SK-N-SH (cell line): ENCODE measurements at places on chromosomes 6 and 20.

DNA sequence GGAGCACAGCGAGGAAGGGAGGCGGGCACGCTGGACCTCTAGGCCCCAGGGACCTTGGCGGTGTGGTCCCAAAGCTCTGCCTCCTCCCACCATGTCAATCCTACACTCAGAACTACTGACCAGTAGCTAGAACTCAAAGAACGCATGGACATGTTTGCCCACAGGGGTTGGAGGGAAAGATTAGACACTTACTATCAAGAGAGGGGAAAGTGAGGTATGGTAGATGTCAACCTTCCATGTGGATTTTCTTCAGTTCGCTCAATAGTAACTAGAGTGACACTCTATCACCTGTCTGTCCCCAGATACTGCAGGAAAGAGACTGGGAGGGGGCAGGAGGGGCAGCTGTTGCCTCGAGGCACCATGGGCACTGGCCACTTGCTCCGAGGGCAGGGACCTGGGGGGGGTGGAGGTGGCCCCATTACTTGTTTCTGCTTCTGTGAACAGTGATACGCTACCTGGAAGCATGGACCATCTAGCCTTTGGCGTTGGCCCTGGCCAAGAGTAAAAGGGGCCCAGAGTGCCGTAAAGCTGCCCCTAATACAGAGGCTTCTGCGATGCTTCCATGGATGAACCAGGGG, 912 bp upstream of the DIDO1 start:
- no peak for DNase-seq

GRCh38 chr6:90233994-90234393, 62.6 kb downstream of the BACH2 start:
- DNase-seq, result no peak

- no peak for DNase-seq
Measured at GRCh38 chr6:131642987-131643611, 6.0 kb downstream of the ENPP3 start.

DNA sequence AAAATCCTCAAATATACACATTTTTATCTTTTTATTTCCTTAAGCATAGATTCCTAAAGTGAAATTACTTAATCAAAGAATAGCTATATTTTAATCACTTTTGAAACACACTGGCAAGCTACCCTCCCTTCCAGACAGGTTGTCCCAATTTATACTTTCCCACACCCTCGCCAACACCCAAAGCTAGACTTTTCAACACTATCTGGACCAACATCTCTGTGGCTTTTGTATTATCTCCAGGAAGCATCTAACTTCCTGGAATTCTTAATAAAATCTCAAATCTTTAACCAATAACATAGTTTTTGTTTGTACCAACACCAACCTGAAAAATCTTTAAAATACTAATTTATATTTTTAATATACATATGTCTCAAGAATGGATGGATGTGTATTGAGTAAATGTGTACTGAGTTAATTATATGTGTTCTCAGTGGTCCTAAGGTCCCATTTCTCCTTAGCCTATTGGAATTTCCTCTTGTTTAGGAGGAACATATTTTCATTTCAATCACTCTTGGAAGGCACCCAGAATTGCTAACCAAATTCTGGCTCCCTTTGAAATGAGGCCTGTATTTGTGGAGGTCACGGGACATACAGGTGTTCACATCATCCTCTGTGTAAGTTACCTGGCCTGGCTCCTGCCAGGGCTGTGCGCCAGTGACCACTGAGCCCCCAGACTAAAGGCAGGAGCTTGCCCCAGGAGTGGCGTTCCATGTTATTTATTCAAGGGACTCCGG, 17.4 kb upstream of the GFOD1 start:
- DNase-seq, result no peak

DNA sequence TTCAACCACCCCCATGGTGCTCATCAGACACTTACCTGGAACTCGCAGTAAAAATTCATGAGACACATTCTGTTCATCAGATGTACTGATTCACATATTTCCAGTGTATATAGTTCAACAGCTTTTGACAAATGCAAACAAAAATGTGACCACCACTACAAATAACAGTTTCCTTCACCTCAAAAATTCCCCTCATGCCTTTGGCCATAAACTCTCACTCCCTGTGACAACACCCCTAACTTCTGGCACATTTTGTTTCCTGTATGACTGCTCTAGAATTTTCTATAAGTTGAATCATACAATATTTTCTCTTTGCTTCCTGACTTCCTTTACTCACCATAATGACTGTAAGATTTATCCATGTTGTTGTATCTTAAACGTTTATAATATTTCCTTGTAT, 63.7 kb downstream of the C6orf118 start:
- no peak for DNase-seq

- DNase-seq, result peak; percentile 83
Measured at GRCh38 chr6:2765896-2766766, 938 bp downstream of the WRNIP1 start.

GRCh38 chr20:63082308-63082938, 75.7 kb upstream of the BHLHE23 start:
- DNase-seq, result no peak

DNA sequence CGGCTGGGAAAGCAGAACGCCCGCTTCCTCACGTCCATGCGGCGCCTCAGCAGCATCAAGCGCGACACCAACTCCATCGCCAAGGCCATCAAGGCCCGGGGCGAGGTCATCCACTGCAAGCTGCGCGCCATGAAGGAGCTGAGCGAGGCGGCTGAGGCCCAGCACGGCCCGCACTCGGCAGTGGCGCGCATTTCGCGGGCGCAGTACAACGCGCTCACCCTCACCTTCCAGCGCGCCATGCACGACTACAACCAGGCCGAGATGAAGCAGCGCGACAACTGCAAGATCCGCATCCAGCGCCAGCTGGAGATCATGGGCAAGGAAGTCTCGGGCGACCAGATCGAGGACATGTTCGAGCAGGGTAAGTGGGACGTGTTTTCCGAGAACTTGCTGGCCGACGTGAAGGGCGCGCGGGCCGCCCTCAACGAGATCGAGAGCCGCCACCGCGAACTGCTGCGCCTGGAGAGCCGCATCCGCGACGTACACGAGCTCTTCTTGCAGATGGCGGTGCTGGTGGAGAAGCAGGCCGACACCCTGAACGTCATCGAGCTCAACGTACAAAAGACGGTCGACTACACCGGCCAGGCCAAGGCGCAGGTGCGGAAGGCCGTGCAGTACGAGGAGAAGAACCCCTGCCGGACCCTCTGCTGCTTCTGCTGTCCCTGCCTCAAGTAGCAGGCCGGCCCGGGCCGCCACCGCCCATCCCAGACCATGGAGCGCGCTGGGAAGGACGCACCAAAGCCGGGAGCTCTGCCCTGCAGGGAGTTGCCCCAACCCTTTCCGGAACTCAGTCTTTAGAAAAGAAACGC, 36.7 kb downstream of the STX11 start:
- DNase-seq, result no peak

- DNase-seq, result no peak
Measured at GRCh38 chr6:94570581-94570980, 1006.8 kb upstream of the MANEA start.

- no peak for DNase-seq
Measured at GRCh38 chr6:42259286-42259685, 41.6 kb upstream of the MRPS10 start.

GRCh38 chr20:57526087-57526884, 1.3 kb upstream of the CTCFL start:
- peak; percentile 45 for DNase-seq

DNA sequence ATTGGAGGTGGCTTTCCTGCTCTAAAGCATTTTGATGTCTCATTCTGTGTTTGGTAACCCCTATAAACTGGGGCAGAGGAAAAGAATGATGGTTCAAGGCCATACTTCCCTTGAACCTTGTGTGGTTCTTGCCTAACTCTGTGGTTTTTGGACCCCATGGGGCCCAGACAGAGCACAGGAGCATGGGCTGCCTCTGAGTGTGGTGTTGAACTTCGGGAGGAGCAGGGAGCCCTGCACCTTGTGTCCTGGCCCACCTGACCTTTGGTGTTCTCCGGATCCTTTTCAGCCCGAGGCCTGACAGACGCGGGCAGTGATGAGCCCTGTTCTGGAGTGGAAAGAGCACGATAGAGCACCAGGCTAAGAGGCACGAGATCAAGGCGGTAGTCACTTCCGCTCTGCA, 18.8 kb downstream of the TMEM74B start:
- no peak for DNase-seq

GRCh38 chr20:32569380-32570305, 15.5 kb downstream of the NOL4L start:
- DNase-seq, result no peak

DNA sequence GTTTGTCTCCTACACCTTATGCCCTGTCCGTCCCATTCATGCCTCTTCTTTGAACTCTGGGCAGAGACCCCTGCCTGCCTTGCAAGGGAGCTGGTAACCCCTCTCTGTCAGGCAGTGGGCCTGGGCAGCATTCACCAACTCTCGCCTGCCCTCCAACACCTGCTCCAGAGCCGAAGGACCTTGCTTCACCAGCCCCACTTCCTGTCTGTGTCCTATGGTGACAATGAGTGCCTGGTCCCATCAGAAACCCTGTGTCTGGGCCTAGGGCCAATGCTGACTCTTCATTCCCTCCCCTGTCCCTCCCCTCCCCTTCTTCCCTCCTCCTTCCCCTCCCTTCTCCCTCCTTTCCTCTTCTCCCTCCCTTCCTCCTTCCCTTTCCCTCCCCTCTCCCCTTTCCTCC, 22.8 kb upstream of the PCMTD2 start:
- no peak for DNase-seq

DNA sequence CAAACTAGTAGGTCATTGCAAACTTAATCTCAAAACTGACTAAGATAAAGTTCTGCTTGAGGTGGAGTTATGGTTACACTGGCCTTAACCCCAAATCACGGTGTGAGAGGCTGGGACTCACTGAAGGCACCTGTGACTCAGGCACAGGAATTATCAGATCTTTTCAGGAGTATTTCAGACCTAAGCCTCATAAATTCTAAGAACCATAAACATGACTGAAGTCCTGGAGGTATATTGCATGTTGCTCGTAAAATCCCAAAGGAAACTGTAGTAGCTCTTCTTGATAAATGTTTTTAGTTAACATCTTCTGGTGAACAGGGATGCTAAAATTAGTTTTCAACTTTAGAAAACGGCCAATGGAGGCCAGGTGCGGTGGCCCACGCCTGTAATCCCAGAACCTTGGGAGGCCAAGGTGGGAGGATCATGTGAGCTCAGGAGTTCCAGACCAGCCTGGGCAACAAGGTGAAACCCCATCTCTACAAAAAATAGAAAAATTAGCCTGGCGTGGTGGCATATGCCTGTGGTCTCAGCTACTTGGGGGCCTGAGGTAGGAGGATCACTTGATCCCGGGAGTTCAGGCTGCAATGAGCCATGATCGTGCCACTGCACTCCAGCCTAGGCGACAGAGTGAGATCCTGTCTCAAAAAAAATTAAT, 36.5 kb downstream of the DZANK1 start:
- no peak for DNase-seq

DNA sequence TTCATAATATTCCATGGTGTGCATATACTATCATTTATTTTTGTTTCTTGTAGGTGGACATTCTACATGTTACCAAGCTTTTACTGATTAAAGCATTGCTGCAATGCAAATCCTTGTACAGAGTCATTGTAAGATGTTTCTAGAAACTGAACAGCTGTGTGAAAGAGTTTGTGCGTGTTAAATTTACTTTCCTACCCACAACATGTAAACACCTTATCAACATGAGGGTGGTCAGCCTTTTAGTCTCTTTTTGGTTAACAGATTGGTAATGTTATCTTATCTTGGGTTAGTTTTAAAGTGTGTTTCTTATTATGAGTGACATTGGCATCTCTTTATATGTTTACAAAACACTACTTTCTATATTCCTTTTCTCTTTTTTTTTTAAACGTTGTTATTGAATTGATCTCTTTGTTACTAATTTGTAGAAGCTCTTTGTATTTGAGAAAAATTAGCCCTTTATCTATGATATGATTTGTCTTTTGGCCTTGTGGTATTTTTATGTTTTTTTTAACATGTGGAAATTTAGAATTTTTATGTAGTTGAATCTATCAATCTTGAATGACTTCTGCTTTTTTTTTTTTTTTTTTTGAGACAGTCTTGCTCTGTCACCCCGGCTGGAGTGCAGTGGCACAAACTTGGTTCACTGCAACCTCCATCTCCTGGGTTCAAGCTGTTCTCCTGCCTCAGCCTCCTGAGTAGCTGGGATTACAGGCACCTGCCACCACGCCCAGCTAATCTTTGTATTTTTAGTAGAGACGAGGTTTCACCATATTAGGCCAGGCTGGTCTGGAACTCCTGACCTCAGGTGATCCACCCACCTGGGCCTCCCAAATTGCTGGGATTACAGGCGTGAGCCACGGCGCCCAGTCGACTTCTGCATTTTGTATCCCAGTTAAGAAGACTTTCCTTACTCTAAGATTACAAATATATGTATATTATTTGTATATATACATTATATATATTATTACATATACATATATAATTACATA, 112.1 kb downstream of the TCP11 start:
- no peak for DNase-seq

- no peak for DNase-seq
Measured at GRCh38 chr6:144757299-144757698, 472.2 kb downstream of the UTRN start.

DNA sequence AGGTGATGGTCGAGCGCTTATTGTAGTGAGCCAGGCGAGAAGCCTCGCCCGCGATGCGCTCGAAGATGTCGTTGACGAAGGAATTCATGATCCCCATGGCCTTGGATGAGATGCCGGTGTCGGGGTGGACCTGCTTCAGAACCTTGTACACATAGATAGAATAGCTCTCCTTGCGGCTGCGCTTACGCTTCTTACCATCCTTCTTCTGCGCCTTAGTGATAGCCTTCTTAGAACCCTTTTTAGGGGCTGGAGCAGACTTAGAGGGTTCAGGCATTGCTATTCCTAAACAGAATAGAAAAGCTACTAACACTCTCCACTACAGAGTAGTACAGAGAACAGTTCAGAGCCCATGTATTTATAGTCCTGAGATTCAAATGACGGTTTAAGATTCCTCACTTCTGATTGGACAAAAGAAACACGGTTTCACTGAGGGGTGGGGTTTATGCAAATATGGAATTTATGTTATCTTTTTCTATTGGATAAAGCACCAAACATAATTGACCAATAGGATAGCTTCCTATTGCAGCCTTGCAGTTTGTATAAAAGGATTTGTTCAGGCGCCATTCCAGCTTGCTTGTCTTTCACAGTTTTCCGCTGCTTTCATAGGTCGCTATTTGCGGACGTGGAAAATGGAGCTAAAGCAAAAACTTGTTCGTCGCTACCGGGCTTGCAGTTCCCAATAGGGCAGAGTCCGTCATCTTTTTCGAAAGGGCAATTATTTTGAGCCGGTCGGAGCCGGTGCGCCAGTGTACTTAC, 43.7 kb upstream of the HFE start:
- DNase-seq, result peak; percentile 78

DNA sequence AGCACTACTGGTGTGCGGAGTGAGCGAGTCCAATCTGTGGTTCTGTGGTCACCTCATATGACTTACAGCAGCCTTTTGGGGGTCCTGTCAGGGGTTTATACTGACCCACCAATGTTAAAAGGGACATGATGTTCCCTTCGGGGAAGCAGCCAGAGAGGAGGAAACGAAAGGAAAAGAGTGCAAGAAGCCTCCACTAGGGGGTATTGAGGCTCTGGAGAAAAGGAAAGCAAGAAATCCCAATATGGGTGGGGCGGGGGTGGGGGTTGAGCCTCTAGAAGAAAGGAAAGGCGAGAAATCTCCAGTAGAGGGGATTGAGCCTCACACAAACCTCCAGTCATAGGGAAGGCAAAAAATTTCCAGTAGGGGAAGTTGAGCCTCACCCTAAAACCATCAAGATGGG, 249.3 kb upstream of the ECI2 start:
- DNase-seq, result no peak

- no peak for DNase-seq
Measured at GRCh38 chr6:72382602-72383529, 239.0 kb upstream of the KCNQ5 start.

GRCh38 chr20:54680872-54681619, 205.7 kb downstream of the DOK5 start:
- peak; percentile 37 for DNase-seq
